ENCODE measurements at places on chromosomes 4 and X.

DNA sequence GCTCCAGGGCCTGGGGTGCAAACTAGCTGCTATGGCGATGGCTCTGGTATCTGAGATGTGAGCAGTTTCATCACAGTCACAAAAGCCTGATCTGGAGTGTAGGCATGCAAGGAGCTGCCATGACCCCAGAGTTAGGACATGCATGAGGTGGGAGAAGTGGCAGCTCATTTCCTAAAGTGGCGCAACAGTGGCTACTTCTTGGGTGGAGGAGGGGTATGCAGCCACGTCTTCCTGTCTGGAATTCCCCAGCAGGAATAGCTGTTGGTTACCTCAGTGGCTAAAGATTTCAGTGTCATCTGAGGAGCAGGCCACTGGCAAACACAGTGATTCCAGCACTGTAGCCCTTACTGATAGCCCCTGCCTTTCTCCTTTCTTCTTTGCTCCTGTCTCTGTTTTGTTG lies 1382.5 kb downstream of the C4orf33 start:
- DNase-seq = no peak

GRCh38 chr4:79399076-79399475 lies 9.0 kb downstream of the GK2 start:
- DNase-seq = no peak

DNA sequence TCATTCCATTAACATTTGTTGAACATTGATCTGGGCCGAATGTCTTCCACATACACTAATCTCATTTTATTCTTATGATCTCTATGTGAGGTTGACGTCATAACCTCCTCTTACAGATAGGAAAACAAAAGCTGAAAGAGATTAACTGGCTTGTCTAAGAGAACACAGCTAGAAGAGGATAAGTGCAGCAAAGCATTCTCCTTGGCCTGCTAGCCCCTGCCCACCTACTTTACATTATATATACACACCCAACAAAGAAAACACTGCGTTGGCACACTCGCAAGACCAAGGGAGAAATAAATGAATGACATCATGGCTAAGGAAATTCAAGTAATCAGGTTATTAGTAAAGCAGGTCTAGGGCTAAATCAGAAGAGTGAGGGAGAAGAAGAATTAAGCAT lies 138.4 kb downstream of the PARM1 start:
- DNase-seq = no peak

- no peak for DNase-seq
These were observed 154.4 kb downstream of the EFHC2 start for GRCh38 chrX:44189116-44189515.

GRCh38 chr4:7430368-7430964 lies 4.3 kb downstream of the PSAPL1 start:
- no peak for DNase-seq

DNA sequence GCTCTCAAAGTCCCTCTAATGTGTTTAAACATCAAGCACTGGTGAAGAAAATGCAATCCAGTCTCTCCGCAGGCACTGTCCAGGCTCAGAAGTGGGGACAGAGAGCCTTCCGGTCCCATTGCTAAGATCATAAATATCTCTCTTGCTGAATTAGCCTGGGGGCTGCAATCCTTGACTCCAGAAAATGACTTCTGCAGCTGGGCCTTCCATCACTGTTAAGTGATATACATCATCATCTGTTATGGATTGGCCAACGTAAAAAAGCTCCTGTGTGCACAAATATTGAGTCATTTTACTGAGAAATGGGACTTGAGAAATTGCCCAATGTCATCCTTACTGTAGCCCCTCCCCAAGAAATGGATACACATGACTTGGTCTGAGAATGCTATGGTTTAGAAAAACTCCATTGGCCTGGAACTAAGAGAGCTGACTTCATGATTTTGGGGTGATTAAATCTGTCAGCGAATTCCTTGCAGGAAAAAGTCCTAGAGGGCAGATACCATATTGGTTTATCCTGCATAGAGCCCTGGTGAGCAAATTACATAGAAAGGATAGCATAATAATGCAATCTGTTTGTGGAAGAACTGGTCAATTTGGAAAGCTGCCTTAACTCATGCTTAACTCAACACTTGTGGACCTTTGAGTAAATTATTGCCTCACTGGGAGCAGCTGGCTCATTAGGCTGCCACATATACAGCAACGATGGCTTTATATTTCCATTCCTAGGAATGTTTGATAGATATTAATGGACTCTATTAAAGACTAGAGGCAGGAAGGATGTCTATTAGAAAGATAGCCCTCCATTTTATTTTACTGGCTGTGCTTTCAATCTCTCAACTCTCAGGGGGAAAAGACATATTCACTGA lies 346.1 kb downstream of the GBA3 start:
- DNase-seq = no peak

DNA sequence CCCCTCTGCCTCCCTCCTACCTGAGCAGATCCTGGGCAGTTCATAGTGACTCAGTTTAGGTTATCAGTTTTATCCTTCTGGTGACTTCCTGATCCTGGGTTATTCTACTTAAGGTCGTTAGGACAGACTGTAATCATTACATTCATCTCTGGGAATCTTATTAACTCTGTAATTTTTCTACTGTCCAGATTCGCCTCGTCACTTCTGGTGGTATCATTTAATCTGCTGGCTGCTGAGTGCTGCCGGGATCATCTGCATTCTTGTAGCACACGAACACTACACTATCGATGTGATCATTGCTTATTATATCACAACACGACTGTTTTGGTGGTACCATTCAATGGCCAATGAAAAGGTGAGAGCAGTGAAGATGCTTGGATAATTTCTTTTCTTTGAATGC lies 23.0 kb upstream of the CYP2U1 start:
- DNase-seq = no peak

DNA sequence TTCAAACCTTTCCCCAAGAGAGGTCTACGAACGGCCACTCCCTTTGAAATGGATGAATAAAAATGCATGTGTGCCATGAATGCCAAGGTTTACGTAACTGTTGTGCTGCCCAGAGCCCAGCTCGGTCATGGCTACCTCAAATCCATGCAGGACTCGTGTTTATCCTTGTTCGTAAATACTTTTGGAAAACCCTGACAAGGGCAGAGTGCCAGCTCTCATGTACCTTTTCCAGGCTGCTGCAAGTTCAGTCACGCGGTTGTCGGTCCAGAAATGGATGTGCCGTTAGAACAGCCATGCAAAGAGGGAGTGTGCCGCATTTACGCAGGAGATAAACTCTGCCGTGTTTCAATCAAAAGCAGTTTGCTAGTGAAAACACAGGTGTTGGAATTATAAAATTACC lies 123.4 kb downstream of the AMELX start:
- no peak for DNase-seq

- DNase-seq = no peak
These were observed 12.4 kb upstream of the ZCCHC13 start for GRCh38 chrX:74291577-74291963.

- no peak for DNase-seq
These were observed 38.9 kb downstream of the CCNQ start for GRCh38 chrX:153560000-153560399.

GRCh38 chr4:73684097-73684496 lies 56.3 kb upstream of the CXCL8 start:
- DNase-seq = no peak

DNA sequence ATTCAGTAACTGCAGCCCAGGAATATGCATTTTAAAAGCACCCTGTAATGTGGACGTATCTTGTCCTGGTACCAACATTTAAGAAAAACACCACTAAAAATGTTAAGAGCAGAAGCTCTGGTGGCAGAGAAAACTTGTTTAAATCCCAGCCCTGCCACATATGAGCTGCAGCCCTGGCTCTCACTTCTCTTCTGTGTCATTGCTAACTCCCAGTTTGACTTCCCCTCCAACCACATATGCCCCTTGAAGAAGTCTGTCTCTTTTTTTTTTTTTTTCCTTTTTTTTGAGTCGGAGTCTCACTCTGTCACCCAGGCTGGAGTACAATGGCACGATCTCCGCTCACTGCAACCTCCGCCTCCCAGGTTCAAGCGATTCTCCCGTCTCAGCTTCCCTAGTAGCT lies 14.8 kb downstream of the LHFPL1 start:
- DNase-seq = no peak
